NCI-H1436 treated with DMSO at 0.1 percent for 48 hours (cell line): ENCODE measurements at places on chromosomes 4 and X.

- DNase-seq, result no peak
These were observed 97.1 kb upstream of the SH3RF1 start for GRCh38 chr4:169367826-169368225.

DNA sequence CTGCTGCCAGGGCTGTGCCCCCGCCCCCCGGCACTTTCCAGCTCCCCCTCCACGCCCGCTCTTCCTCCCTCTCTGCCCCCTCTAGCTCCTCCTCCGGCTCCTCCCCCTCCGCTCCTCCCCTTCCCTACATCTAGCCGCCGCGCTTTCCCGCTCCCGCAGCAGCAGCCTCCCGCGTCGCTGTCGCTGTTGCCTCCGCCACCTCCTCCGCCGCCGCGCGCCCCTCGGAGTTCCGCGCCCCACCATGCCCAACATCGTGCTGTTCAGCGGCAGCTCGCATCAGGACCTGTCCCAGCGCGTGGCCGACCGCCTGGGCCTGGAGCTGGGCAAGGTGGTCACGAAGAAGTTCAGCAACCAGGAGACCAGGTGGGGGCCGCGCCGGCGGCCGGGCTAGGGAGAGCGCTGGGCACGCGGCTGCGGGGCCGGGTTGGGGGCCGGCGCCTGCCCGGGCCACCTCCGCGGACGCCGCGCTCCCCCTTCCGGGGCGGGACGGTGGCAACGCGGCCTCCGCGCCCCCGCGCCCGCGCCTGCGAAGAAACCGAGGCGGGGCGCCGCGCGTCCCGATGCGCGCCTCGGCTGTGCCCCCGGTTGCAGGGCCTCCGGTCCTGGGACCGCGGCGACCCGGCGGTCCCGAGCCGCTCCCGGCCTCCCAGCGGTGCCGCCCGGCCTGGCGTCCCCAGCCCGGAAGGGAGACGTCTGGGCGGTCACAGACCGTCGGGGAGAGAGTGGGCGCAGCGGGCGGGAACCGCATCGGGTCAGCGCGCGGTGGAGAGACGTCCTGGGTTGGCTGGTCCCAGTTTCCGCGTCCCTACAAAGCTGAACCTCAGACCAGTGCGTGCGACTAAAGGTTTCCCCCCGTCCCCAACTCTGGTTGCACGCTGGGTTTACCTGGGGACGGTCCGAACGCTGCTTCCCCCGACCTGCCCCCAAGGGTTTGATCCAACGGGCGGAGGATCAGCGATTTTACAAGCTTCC, at the start of gene PRPS2:
PRPS2 (plus strand) TSS at position 156 of the 972 bp plus-strand sequence; CDS start at position 242, 86 bp downstream.
- DNase-seq, result no peak

DNA sequence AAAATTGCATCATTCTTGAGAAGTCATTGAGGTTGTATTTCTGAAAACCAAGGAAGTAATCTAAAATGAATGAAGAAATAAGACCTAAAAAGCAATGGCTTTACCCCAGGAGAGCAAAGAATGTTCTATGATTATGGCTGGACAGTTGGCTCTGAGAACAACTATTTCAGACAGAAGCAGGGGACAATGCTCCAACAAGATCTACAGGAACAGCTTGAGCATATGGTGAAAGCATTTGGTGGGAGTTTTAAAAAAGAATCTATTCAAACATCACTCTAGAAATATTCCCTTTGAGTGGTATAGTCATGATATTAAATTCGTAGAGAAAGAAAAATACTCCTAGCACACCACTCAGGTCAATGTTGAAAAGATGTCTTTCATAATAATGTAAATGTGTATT, 26.7 kb downstream of the DYNLT3 start:
- no peak for DNase-seq

GRCh38 chrX:22575161-22575845, 302.6 kb downstream of the CBLL2 start:
- no peak for DNase-seq

DNA sequence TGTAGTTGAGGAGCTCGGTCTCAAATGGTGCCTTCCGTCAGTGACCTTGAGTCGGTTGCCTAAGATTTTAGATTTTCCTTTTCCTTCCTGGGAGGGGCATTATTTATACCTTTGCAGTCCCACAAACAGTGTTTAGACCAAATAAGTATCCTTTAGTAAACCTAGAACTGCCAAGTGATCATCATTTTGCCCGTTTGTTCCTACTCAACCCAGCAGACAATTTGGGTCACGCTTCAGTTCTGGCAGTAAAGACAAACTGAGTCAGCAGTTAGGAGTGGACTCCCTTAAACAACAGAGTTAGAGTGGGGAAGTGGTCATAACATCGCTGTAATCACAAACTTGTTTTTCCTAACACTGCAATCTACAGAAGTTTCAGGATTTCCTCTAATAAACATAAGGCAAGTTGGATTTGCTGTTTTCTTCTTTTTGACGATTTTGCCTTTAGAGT, 777 bp upstream of the WDFY3 start:
- no peak for DNase-seq

- DNase-seq, result no peak
These were observed 150.0 kb downstream of the SPRY1 start for GRCh38 chr4:123546573-123547060.

DNA sequence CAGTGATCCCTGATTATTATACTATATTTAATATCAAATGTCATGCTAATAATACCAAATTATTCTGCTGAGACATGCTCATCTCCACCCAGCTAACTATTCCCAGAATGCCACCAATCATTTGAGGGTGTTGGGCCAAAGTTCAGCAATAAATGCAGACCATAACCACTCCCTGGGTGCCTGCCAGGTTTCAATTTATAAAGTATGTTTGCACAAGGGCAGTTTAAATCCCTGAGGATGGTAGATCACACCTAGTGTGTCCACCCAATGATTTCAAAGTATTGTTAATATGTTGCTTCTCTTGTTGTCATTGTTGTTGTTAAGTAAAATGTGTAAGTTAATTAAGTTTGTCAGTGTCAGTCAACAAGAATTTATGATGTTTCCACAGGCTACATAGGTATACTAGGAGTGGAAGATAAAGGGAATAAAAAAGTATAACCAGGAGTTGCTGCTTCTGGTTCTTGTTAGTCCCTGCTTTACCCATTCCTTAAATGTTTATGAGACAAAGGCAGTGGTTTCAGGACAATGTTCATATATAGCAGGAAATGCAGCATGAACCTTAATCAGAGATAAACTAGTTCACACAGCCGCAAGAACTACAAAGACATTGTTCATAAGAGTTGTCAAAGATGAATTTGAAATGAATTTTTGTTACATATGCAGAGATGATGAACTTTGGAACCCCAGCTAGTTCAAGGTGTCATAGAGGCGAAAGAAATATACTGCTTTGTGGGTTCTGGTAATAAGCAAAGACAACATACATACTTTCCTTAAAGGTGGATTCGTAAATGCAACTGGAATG, 25.5 kb downstream of the HPGD start:
- no peak for DNase-seq

DNA sequence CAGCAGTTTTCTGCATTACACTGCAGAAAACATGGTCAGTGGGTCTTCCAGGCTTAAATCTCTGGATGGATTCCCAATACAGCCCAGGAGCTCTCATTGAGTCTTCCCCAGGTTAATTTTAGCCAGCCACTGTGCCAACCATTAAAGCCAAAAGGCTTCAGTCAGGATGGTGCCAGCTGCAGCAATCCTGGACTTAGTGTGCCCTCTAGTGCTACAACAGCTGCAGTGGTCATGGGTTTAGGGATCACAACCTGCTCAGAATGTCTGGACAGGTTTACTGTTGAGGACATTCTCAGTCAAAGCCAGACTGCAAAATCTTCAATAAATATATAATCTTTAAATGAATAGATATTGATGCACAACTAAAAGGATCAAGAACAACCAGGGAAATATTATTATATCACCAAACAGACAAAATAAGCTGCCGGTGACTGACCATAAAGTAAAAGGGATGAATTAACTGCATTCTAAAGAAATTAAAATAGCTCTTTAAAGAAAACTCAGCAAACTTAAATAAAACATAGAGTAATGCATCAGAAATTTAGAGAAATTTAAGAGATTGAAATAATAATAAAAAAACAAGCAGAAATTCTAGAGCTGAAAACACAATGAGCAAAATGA, 639.9 kb downstream of the SPOCK3 start:
- DNase-seq, result peak; percentile 39
